ENCODE measurements at places on chromosomes 5 and 9.

GRCh38 chr9:112809351-112809848 lies 58.8 kb downstream of the SNX30 start:
- DNase-seq = no peak

- no peak for DNase-seq
Measured at GRCh38 chr9:70600506-70600905, 186.0 kb upstream of the KLF9 start.

GRCh38 chr5:119860463-119860862 lies 231.1 kb downstream of the FAM170A start:
- DNase-seq = no peak

DNA sequence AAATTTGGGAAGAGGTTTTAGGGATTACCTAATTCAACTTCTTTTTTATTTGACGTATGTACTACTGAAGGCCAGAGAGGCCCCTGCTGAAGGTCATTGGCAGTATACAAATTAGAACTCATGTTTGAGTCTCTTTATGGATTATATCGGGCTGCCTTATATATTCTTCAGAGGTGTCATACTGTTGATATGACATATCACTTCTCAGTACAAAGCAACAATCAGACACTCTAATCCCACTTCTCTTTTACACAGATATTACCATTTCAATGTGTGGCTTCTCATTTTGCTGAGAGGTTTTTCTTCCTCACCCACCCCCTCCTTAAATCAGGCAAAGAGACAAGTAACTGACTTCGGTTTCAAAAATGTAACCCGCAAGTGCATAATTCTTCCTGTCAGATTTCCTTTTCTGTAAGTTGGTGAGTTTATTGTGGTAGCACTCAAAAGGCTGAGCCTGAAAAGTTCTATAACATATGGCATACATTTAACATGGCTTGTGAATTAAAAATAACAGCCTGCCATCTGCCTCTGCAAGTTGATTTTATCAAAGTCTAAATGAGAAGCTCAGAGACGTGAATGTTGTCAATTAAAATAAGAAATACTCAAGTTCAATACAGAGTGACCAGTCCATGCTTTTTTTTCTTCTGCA lies 163.6 kb upstream of the RORB start:
- peak; percentile 0 for DNase-seq

DNA sequence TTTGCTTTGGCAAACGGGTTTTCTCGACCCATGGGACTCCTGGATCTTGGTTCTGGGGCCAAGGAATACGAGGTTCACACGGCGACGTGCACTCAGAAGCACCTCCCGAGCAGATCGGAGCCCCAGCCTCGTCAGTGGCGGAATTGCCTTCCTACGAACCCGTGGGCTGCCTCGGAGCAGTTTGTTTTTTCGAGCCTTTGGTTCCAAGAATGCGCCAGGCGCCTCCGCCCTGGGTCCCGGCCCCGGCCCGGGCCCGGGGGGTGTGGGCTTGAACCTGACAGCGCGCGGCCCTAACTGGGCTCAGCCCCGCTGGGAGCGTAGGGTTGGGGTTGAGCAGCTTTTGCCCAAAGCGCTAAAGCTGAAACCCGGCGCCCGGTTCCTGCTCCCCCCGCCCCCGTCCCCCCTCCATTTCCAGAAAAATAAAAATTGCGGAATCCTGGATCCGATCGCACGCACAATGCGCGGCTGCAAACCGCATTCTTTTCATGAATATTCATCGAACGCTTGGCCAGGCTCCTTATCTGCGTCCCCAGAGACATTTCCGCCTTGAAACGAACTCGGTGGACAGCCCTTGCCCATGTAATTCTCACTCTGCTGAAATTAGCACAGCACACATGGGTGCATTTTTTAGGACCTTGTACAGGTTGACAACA lies 1.0 kb downstream of the BASP1 start:
- DNase-seq = no peak

- no peak for DNase-seq
Measured at GRCh38 chr5:160293901-160294561, 18.3 kb downstream of the CCNJL start.

DNA sequence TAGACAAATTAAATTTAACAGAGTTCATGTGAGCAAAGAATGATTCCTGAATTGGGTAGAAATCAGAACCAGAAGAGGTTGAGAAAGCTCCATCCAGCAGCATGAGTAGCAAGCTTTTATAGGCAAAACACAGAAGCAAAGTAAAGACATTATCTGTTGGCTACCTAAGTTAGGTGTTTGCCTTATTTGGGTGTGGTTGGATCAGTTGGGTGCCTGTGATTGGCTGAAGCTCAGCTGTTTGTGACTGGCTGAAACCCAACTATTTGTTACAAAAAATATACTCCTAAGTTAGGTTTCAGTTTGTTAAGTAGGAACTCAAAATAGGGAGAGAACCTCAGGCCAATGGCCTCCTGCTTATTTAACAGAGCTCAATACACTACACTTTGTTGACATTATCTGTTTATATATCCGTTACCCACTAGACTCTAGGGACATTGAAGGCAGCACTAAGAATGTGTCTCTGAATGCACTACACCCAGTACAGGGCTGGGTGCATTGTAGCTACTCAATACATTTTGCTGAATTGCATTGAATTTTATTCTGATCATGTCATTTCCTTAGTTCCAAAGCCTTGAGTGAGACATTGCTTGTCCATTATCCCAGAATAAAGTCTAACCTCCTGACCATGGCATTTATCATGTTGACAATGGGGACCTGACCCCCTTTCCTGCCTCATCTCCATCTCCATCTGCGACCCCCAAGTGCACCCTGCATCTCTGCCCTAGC lies 98.7 kb downstream of the CCDC192 start:
- no peak for DNase-seq

GRCh38 chr9:133499132-133499891 lies 20.4 kb upstream of the SLC2A6 start:
- no peak for DNase-seq

DNA sequence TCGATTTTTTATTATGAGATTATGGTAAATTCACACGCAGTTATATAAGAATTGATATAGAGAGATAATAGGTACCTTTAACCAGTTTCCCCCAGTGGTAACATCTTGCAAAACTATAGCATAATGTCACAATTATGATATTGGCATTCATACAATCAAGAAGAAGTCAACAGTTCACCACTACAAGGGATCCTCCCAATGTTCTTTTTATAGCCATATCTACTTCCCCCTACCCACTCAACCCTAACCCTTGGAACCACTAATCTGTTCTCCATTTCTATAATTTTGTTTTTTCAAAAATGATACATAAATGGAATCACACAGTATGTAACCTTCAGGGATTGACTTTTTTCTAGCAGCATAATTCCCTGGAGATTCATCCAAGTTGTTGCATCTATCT lies 9.8 kb downstream of the ACTL7B start:
- DNase-seq = no peak

Measured in CD4-positive, alpha-beta T cell treated with Interleukin-12 subunit alpha and Interleukin-12 subunit beta, for 1 hour (primary cell).